Right ventricle myocardium inferior (tissue), 1 donor: ENCODE measurements at places on chromosomes 1 and 21.

GRCh38 chr1:55180075-55180670 lies 35.0 kb downstream of the USP24 start:
- DNase-seq = no peak

- no peak for DNase-seq
Observed at GRCh38 chr1:59007820-59008598, 224.2 kb upstream of the JUN start.

- no peak for DNase-seq
Observed at GRCh38 chr1:118983558-118984041, 4.5 kb downstream of the TBX15 start.

DNA sequence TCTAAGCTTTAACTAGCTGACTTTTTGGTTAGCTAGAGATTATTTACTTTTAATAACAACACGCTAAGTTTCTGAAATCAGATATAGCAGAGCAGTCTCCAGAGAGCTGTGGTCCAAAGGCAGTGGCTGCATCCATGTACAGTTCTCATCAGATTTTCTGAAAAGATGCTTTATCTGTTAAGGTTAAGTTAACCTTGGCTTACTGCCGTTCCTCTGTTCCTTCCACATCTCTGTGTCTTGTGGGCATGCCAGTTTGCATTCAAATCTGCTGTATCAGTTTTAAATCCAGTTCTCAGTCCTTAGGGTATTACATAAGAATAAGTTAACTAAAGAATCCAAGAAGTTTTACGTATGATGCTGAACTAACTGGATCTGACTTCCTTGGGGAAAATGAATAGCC lies 46.8 kb downstream of the SPATA46 start:
- DNase-seq = no peak

GRCh38 chr1:244074559-244075171 lies 23.6 kb downstream of the ZBTB18 start:
- DNase-seq = no peak

DNA sequence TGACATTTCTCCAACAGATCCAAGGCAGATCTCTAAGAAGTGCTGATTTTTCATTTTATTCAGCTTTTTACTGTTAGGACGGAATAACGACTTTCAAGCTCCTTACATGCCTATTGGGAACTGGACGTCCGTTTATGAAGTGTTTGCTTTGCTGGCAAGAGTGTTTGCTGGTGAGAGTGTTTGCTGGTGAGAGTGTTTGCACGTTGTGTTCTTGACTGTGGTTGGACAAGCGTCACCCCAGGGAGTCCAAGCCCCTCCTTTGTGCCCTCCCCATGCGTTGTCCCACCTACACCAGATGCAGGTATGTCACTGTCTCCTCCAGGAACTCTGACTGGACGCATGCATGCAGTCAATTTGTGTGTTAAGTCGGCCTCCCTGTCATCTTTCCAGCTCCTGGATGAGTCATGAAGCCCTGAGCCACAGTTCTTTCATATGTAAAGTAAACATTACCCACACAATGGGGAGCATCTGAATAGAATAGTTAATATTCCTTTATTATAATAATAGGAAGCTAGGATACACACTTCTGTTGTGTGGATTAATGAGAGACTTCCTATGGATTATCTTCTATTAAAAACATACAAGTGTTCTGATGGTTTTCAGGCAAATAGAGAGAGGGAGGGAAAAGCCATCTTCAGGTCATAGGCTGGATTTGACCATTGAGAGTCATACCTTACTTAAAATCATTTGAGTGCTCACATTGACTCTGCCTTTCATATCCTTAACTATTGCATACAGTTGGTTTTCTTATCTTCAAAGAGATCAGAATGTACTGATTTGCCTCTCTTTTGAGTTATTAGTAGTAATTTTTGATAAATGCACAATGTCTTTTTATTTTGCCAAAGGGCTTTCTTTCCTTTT lies 119.2 kb downstream of the GALNT2 start:
- DNase-seq = no peak
